ENCODE measurements at places on chromosomes 7 and 10.

- no peak for DNase-seq
Measured at GRCh38 chr10:111379534-111380187, 302.8 kb downstream of the ADRA2A start.

DNA sequence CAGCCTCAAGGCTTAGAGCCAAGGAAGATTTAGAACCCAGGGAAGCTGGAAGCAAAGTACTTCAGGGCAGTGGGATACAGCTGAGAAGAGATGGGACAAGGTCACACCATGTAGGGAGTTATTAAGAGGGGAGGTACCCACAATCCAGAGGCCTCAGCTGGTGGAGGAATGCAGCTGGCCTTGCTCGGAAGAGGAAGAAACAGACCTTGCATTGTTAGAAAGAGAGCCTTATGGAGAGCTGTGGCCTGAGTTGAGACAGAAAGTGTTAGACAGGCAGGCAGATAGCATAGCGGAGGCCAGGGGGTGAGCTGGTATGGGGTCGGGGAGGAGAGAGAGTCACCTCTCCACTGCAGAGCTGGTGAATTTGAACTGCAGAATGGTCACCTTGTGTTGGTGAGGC, 173.1 kb downstream of the JCAD start:
- DNase-seq = no peak

- DNase-seq = no peak
Measured at GRCh38 chr10:123451618-123452245, 214.4 kb upstream of the GPR26 start.

DNA sequence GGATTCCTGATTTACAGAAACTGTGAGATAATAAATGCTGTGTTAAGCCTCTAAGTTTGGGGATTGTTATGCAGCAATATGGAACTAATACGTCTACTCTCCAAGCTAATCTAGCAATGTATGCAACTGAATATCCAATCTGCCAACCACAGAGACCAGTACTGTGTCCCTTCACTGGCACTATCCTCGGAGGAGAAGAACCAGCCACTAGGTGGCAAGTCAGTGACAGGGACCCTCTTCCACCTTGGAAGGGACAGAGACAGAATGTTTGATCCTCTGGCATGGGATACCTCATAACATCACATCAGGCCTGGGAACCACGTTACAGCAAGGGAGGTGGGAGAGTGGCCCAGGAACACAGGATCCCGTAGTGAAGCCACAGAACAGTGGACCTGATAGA, 96.4 kb downstream of the CREM start:
- DNase-seq = no peak

GRCh38 chr7:87003872-87004798, 55.3 kb downstream of the ELAPOR2 start:
- DNase-seq = no peak

DNA sequence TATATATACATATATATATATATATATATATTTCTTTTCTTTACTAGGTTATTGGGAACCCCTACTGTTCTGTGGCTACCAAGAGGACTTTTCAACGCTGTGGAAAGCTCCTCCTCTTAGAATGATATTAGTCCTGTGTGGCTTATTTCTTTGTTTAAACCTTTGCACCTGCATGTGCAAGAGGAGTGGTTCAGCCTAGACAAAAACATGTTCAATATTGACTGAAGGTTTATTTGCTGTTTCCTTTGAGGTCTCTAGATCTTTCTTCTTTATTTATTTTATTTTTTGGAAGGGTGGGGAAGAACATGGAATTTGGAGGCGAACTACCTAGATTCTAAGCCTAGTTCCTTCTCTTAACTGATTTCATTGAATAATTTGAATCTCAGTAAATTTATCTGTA, 118.1 kb downstream of the GNAT3 start:
- no peak for DNase-seq

GRCh38 chr10:90718182-90718581, 139.7 kb downstream of the HTR7 start:
- DNase-seq = no peak

- DNase-seq = no peak
Measured at GRCh38 chr7:149196151-149196704, 882 bp downstream of the ZNF282 start.

DNA sequence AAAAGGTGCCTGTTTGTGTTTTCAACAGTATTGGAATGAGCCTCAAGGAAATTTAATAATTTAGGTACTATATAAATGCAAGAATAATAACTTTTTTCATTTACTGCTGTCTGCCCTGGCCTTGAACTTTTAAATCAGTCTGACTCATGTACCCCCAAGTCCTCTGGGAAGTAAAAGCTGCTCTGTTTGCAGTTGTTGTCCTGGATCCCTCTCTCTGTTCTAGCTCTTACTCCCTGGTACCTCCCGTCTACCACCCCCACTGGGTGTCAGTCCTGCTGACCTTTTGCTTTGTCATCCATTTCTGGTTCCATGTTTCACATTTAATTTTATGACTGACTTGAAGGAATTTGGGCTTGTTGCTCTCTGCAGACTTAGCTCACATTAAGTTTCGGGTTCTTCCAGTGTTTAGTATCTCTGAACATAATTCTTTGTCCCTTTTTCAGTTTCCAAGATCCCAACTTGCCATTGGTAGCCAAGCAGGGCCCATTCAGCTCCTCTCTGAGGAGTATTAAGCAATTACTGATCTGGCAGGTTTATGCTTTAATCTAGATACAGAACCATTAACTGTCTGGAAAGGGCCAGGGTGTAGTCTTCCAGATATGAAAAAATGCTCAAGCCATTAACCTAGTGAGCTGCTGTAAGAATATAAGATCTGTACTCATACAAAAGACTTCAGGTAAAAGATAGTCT, 208.7 kb upstream of the FAM3C start:
- DNase-seq = no peak

DNA sequence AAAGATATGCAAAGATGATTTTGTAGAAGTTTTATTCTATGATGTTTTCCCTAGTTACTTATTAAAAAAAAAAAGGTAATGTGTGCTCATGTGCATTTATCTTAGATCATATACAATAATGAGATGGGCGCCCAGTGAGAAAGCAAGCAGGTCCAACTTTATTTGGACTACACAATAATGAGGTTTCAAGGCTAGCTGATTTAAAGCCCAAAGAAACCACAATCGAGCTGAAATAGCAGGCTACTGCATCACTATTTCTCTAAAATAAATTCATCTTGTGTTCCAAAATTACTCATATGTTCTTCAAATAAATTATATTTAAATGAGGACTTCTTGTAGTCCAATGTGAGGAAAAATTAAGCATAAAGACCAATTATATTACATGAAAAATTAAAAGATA, 110.1 kb downstream of the JMJD1C start:
- no peak for DNase-seq

DNA sequence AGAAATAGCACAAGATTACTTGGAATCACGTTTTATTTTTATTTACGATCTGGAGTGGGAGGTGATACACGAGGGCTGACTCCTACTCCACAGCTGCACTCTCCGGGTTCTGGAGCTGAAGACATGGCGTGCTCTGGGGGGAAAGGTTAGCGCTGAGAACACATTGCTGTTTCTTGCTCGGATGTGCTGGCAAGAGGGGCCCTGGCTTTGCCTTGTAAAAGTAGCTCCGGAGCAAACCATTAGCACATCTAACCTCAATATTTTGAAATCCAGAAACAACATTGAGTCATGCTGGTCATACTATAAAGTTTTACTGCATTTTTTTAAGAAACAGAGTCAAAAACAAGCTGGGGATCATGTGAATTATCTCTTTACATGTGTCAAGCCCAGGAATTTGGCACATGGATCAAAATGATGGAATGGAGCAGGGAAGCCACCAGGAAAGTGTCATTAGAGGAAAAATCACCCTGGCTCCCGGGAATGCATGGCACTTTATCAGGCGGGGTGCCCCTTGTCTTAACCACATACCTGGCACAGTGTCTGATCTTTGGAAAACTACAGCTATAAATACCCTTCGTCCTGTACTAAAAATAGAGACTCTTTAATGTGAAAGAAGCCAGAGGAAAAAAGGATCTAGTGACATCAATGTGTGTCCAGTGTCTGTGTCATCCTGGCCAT, 31.6 kb upstream of the LYZL1 start:
- no peak for DNase-seq

DNA sequence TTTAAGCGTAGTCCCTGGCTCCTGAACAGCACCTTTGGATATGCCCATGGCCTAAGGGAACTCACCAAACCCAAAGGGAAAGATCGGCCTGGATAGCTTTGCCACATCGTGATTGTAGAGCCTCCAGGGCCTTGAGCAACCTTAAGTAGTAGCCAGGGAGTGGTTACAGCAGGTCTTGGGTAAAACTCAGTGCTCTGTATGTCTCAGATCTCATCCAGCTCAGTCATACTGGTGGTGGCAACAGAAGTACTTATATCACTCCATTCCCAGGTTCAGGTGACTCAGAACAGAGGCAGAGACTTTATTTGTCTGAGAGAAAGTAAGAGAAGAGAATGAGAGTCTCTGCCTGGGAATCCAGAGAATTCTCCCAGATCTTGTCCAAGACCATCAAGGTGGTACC, 39.1 kb upstream of the AASS start:
- DNase-seq = no peak

GRCh38 chr7:94323844-94324243, 70.9 kb upstream of the COL1A2 start:
- no peak for DNase-seq

- no peak for DNase-seq
Measured at GRCh38 chr7:139714163-139714901, 63.5 kb downstream of the HIPK2 start.

DNA sequence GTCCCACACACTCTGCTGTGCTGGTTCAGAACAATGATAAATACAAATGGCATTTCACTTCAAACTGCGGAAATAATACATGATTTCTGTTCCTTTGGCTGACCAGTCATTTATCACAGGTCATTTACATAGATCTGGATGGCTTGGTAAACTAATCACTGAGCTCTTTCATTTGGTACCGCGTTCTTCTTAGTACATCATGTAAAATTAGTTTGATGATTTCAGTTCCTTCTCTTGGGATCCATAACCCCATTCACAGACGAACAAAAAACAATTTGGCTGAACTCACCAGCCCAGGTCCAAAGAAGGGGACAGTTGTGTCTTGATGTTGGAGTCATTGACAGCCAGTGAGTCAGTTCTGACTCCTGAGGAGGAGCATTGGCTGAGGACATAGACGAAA, 689.8 kb downstream of the INHBA start:
- DNase-seq = no peak

DNA sequence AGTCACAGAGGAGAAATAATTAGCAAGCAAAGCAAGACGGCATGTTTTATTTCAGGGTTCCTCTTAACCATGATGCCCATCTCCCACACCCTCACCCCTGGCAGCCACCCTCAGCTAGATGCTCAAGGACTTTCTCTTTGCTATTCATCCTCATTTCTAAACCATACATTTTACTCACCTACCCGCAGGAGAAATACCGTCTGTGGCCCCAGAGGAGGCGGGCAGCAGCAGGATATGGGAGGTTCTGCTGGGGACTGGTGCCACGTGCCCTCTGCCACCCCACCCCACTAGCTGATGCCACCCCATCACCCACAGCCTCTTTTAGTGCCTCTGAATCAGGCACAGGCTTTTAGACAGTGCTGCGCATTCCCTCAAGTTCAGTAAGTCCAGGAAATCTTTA, 168.7 kb upstream of the ITGB1 start:
- no peak for DNase-seq

GRCh38 chr7:50982626-50983025, 199.9 kb upstream of the GRB10 start:
- DNase-seq = no peak

- no peak for DNase-seq
Measured at GRCh38 chr10:36446881-36447280, 678.5 kb upstream of the ANKRD30A start.

GRCh38 chr7:70997261-70997660, 134.7 kb upstream of the GALNT17 start:
- no peak for DNase-seq

- DNase-seq = no peak
Measured at GRCh38 chr10:6100370-6100769, 11.5 kb downstream of the RBM17 start.

DNA sequence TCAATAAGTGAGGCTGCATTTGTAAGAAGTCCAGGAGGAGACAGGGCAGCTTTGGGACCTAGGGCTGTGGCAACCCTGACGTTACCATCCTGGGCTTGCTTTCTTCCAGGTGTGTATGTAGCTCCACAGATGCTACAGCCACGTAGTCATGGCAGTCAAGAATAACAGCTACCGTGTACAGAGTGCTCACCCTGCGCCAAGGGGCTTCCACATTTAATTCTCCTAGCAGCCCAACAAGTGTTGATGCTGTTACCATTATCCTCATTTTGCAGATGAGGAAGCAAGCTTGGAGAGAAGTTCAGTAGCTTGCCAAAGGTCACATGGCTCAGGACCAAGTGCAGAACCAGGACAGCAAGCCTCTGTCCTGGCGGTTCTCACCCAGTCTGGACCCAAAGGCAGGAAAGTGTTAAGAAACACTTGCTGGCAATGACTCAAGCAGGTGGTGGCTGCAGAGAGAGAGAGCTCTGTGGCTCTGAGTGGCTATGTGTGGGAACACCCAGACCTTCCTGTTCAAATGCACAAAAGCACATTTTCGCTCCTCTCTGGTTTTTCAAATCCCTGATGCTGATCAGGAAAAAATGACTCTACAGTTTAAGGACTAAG, 89.8 kb downstream of the CREM start:
- DNase-seq = no peak

- DNase-seq = no peak
Measured at GRCh38 chr10:93566435-93567276, at the start of gene FFAR4. FFAR4 (plus strand) TSS chr10:93566665; CDS start chr10:93566721, 56 bp downstream.

DNA sequence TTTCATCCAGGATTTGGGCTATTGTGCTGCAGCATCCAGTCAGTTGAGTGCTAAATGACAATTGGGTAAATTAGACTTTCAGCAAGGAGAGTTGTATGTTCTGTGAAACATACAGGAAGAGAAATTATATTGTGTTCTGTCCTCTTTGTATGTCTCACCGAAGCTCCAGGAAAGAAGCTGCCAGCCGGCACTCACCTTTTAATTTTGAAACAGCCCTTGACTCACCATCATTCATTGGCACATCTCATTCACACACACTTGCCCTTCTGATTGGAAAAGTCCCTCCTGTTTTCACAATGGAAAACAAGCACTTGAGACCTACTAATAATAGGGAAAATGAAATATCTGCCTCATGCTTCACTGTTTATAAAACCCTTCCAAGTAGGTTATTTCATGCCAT, 495.6 kb downstream of the RPS24 start:
- no peak for DNase-seq

DNA sequence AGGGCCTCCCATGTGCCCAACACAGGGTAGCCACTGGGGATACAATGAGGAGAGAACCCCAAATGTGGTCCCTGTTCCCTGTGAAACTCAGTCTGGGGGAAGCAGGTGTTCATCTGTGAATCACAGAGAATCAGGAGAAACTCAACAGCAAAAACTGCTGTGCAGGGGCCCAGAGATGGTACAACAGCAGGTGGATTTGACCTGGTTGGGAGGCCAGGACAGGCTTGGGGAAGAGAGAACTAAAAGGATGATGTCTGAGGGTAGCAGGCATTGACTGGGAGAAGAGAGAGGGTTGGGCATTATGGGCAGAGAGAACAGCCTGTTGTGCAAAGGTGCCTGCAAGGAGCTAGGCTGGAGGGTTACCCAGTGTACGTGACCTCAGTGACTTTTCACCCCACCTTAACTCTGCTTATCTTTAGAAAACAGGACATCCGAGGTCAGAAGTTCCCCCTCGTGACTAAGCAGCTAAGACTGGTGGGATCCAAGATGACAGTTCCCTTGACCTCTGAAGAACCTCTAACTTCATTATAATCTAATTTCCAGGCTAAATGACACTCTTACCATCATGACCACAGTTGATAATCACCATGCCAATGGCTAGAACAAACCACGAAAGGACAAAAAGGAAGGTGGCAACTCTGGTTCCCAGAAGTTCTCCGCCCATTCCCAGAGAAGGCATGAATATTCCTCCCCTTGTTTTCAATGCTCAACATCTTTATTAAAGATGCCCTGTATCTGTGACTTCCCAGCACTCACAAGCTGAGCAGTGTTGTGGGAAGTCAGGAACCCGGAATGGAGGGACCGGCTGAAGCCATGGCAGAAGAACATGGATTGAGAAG, 5.1 kb upstream of the ADAMTS14 start:
- DNase-seq = no peak
